ENCODE measurements at places on chromosomes 1 and 21. TPM values are rescaled to one million over a fixed set of nuclear protein-coding genes. Genes with fewer than 3 reads are reported as not detected.

DNA sequence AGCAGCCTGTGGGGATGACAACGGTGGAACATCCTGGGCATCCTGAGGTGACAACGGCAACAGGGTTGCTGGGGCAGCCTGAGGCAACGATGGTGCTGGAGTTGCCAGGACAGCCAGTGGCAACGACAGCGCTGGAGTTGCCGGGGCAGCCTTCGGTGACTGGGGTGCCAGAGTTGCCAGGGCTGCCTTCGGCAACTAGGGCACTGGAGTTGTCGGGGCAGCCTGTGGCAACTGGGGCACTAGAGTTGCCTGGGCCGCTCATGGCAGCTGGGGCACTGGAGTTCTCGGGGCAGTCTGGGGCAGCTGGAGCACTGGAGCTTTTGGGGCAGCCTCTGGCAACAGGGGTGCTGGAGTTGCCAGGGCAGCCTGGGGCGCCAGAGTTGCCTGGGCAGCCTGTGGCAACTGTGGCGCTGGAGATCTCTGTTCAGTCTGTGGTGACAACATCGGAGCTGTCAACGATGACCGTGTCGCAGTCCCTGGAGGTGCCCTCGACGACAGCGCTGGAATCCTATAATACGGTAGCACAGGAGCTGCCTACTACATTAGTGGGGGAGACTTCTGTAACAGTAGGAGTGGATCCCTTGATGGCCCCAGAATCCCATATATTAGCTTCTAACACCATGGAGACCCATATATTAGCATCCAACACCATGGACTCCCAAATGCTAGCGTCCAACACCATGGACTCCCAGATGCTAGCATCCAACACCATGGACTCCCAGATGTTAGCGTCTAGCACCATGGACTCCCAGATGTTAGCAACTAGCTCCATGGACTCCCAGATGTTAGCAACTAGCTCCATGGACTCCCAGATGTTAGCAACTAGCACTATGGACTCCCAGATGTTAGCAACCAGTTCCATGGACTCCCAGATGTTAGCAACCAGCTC lies 8.2 kb downstream of the SON start:
- no peak for DNase-seq

DNA sequence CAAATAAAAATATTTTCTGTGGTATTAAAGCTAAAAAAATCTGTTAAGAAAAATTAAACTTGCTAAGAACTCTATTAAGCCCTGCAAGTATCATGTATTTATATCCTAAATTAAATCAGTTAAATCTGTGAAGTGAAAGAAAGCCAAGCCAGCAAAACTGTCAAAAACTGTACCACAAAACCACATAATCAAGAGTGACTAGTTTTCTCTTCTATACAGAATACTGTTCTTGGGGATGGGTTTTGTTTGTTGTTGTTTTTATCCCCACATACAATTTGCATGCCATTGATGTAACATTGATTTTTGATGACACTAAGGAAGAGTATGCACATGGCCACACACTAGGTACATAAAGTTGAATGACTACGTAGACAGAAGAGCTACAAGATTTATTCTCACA lies 20.4 kb downstream of the DPH5 start:
- no peak for DNase-seq

DNA sequence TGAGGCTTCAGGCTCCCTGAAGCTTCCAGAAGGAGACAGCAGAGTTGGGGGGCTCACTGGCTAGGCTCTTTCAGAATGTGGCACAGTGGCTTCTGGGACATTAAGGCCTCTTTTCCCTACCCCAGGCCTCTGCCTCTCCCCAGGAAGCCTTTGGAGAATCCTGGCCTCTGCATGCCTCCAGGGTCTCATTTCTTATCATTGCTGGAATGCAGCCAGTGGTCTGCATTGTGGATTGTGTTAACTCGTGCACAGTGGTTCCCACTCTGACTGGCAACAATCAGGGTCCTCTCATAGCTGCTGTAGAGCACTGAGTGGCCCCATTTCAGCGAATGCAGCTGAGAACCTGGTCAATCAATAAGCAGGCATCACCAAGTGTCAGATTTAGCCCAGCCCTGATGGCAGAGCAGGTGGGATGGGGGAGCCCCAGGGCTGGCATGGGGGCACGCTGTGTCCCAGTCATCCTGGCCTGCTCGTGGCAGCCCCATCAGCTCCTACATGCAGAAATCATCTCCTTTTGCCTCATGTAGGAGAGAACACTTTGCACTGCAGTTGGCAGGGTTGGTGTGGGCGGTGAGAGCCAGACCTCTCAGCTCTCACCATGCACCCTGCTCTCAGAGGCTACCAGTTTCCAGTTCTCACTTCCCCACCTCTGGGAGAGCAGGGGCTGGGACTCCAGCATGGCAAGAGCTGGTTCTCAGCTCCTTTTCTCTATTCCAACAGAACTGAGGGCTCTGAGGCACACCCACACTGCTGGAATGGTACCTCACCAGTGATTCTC lies 13.4 kb downstream of the ADORA1 start:
- DNase-seq: no peak

GRCh38 chr1:182650678-182651338 lies 33.6 kb downstream of the RGS8 start:
- DNase-seq: no peak

The PDXK gene
- 20.2 TPM for polyA plus RNA-seq
